ENCODE measurements at places on chromosomes 3 and 15.

- peak; percentile 44 for DNase-seq
Measured at GRCh38 chr3:72426618-72427397, 421.4 kb downstream of the SHQ1 start.

- no peak for DNase-seq
Measured at GRCh38 chr3:147379651-147380050, 26.7 kb downstream of the ZIC4 start.

DNA sequence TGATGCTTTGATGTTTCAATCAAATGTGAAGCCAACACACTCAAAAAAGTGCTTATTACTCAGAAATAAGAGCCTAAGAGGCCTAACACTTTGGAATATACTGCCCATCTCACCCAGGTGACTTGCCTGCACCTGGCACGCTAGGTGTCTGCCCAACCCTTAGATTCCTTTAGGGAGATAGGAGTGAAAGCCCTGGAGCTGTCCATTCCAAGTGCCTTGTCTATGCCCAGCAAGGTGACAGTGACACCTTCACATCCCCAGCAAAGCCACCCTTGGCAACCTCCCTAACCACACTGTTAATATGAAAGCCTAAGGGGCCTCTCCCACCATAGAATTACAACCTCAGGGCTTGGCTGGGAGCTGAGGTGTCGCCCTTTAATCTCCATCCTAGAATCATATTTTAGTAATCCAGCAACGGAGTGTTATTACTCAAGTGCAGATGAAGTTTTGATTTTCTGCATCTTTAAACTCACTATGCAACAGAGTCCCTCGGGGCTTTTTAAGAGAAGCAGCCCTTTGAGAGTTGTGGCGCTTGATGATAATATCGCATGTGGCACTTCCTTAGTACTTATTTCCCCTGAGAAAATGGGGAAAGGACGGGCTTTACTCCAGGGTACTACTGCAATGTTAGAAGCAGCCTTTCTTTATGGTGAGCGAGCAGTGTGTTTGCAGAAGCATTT lies 24.8 kb downstream of the ATP10A start:
- no peak for DNase-seq

GRCh38 chr15:85491691-85492090 lies 111.3 kb downstream of the AKAP13 start:
- no peak for DNase-seq

GRCh38 chr3:72335458-72336095 lies 512.7 kb downstream of the SHQ1 start:
- DNase-seq, result no peak
